Muscle of leg (tissue), 16 donors: ENCODE measurements at places on chromosomes 5 and 9. TPM values are rescaled to one million over a fixed set of nuclear protein-coding genes. Genes with fewer than 3 reads are reported as not detected.

IFNB1 gene
- polyA plus RNA-seq, result not detected

OR1J2 gene
- not detected for polyA plus RNA-seq

BRD9 gene
- polyA plus RNA-seq, result 31.9 TPM

TAF11L10 gene
- not detected for polyA plus RNA-seq

CORO2A gene
- polyA plus RNA-seq, result 0.57 TPM

PRSS3 gene
- polyA plus RNA-seq, result not detected

PPP3R2 gene
- not detected for polyA plus RNA-seq

CCIN gene
- 0.87 TPM for polyA plus RNA-seq

JAKMIP2 gene
- 2.3 TPM for polyA plus RNA-seq

GRCh38 chr5:81747030-81747429, 3.9 kb downstream of the SSBP2 start:
- DNase-seq, result no peak

GRCh38 chr5:11584017-11584416, 320.2 kb downstream of the CTNND2 start:
- DNase-seq, result no peak

DNA sequence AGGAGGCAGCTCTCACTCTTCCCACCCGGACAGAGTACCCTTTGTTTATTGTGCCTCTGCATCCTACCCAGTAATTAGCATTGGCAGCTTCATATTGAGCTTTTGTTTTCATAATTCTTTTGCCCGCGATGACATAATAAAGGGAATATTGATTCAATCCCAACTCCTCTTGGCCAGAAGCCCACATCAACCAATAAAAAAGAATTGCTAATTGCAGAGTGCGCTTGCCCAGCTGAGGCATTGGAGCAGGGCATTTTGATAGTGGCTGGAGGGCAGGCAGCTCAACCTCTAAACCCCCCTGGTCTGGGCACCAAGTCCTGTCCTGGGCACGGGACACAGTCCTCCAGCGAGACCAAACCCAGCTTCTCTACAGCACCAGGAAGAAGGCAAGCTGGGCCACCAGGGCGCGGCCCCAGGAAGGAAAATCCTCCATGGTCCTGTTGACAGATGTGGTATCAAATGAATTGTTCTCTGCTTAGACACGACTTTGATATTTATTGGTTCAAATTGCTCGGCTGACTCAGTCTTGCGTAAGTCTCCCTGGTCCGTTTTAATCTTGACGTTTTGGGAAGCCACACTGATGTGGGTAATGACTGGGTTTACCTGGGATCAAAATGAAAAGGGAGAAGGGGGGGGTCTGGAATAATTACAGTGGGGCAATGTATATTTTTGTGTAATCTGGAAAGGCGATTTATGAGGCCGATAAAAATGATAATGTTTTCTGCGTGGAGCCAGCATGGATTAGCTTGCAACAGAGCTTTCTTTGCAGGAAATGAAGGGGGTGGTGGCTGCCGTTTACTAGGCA, 220.7 kb upstream of the MSX2 start:
- DNase-seq, result no peak

DNA sequence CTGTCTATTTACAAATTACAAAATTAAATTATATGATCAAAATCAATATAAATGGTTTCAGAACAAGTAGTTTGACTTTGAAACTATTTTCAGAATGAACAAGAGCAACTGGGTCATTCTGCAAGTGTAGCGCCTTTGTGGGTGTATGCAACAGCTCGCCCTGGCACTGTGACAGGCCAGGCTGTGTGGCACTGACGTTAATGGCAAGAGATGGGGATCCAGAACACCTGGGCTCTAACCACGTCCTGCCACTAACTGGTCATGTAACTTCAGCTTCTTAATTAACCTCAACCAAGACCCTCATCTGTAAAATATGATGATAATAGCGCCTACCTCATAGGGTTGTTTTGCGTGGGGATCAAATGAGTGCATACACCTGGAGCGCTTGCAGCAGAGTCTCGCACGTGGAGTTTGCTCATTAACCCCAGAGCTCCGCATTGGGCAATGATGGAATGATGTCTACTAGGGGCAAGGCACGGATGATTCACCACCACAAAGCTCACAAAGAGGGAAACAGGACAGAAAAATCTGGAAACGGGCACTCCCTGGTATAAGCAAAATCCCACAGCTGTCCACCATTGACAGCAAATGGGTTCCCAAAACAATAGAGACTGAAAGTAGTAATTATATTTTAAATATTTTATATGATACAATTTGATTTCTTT, 639.4 kb downstream of the SEMA5A start:
- no peak for DNase-seq

DNA sequence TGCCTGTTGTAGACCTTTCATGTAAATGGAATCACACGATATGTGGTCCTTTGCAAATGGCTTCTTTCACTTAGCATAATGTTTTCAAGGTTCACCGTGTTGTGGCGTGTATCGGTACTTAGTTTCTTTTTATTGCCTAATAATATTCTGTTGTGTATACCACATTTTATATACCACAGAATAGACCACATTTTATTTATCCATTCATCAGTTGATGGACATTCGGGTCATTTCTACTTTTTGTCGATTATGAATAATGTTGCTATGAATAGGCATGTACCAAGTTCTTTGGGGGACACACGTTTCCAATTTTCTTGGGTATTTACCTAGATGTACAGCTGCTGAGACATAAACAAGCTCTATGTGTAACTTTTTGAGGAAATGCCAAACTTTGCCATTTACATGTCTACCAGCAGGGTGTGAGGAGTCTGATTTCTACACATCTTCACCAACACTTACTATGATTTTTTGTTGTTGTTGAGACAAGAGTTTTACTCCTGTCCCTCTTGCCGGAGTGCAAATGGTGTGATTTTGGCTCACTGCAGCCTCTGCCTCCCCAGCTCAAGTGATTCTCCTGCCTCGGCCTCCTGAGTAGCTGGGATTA, 144.7 kb downstream of the RGS3 start:
- no peak for DNase-seq

- DNase-seq, result peak; percentile 92
Observed at GRCh38 chr9:118985851-118986250, 383.4 kb downstream of the BRINP1 start.

- no peak for DNase-seq
Observed at GRCh38 chr9:21672140-21672539, 130.3 kb upstream of the MTAP start.

DNA sequence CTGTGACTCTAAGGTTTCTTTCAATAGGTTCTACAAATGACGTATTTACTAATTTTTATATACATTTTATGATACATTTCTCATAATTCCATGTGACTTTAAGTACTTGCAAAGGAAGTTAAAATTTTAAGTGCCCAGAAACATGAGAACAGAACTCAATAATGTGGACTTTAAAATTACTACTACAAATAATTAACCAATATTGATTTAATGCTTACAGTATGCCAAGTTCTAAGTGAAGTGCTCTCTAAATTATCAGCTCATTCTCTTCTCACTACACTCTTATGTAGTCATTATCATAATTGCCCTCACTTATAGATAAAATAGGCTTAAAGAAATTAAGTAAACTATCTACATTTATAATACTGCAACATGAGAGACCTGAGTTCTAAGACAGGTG, 1690.7 kb upstream of the CDH9 start:
- no peak for DNase-seq

DNA sequence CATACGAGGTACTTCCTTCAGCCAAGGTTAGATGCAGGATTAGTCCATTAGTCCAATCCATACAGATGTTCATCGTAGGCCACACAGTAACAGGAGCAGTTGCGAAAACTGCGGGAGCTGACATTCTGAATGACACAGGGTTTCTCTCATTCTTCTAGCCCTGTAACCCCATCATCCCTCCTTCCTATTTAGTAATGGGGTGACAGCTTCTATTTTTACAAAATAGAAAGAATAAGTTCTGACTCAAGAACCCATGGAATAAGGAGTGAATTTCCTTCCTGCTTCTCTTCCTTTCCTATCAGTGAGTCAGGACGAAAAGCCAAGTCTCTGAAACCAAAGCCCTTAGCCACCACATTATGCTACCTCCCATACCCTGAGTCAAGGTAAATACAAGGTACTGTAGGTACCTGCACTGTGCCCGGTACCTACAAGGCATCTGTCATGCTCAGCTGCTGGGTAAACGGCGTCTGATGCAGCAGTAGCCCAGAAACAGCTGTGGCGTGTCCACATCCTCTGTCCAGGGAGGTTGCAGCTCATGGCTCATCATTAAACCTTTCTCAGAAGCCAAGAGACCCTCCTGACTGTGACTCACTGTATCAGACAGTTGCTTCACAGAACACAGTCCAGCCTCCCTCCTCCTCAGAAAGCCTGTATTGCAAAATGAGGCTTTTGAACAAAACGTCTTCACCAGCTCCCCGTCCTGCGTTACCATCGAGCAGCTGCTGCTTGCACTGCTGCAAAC, 84.2 kb downstream of the ESM1 start:
- DNase-seq, result peak; percentile 27

DNA sequence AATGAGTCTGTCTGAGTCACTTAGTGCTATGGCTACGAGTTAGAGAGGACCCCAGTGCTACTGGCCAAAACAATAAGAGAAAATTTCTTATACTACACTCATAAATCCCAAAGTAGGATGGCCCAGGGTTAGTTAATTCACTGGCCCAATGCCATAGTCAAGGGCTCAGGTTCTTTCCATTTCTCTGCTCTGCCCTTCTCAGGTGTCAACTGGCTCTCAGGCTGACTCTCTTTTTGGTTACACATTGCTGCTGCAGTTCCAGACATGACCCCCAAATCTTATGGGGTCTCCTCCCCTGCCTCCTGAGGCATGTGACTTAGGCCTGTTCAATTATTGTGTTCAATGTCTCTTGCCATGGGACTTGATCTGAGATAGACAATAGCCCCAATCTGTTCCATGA, 70.4 kb downstream of the ARHGEF37 start:
- DNase-seq, result no peak

DNA sequence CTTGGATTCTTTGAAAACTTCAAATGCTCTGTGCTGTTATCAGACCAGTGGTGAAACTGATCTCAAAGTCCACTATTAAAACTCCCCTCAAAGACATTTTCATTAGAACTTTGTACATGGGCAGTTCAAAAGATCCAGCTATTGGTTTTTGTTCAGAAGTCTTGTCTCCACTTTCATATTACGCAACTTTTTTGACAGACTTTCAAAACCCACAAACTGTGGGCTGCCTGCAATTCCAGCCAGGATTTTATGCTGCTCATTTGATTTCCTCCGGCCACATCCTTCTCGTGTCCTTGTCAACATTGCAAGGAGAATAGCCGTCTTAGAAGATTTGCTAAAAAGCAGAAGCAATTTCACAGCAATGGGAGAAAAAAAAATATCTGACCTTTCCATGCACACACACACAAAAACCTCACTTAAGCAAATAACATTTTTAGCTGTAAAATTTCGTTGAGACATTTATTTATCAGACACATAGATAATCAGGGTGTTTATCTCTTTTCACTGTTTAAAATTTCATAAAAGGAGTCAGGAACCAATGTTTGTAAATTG, 1990.5 kb downstream of the MAT2B start:
- DNase-seq, result peak; percentile 18
